ENCODE measurements at places on chromosomes 4 and X.

GRCh38 chr4:52659722-52660261, 691 bp upstream of the USP46 start:
- peak; percentile 8 for DNase-seq

DNA sequence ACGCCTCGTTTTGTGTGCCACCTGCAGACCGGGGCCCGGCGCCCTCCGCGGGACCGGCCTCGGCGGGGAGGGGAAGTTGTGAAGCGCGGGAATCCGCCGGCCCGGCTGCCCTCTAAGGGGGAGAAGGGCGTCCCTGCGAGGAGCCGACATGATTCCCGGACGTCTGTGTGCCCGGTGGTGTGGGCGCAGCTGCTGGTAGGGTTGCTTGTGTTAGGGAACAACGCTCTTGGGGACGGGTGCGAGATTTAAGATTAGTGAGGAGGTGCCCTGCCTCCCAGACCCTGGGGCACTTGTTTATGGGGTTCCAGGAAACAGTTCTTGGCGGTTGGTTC, 627 bp downstream of the CDKN2AIP start:
- DNase-seq = no peak

- peak; percentile 30 for DNase-seq
Measured at GRCh38 chr4:183722731-183723560, 63.9 kb downstream of the TRAPPC11 start.

- no peak for DNase-seq
Measured at GRCh38 chrX:115018040-115018647, 728 bp upstream of the IL13RA2 start.

DNA sequence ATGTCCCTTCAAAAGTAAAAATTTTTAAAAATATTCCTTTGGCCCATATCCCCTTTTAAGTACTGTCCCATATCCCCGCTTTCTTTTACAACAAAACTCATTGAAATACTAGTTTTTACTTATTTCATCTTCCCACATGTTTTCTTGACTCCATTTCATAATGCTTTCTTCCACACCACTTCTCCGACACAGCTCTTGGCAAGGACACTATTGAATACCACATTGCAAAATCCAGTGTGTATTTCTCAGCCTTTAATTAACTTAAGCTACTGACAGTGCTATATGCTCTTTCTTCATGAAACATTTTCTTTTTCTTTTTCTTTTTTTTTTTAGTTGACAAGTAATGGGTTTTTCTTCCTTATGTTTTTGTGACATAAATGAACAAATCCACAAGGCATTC, 28.8 kb downstream of the PRDM8 start:
- no peak for DNase-seq

Measured in activated effector memory CD4-positive, alpha-beta T cell treated with Interleukin-2 at 50 U/mL for 16 hours (primary cell).